Mammary epithelial cell (primary cell): ENCODE measurements at places on chromosomes 7 and 10. TPM values are rescaled to one million over a fixed set of nuclear protein-coding genes. Genes with fewer than 3 reads are reported as not detected.

The STEAP1 gene
- 14.9 and 15.3 TPM in 2 replicates for total RNA-seq

The TUBAL3 gene
- 0.35 and 0.73 TPM in 2 replicates for total RNA-seq

The DNAH11 gene
- 0.24 TPM in 1 of 2 replicates, not detected in the other for total RNA-seq

The AOC1 gene
- not detected in 2 replicates for total RNA-seq

The TCAF1 gene
- 62.7 TPM for total RNA-seq

The MBL2 gene
- total RNA-seq: not detected

The IL6 gene
- total RNA-seq: not detected

- no peak for DNase-seq
Observed at GRCh38 chr10:9860045-9860444, 1157.6 kb upstream of the CELF2 start.

- DNase-seq: no peak
Observed at GRCh38 chr10:54441275-54441674, 359.8 kb downstream of the PCDH15 start.

DNA sequence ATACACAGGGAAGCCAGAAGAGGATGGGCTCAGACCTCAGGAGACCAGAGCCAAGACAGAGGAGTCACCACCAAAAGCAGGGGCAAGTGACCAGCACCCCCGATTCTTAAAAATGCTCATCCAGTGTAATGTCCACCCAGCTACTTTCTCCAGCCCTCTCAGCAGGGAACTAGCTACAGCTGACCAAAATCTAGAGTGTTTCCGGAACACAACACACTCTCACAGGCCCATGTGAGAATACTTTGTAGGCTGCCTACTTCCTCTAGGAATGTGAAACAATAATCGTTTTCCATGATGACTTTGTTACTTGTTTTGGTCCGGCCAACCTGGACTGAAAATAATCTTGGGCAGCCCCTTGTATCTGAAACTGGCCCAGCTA lies 14.5 kb downstream of the PSAP start:
- DNase-seq: no peak
